ENCODE measurements at places on chromosomes 2 and 18. TPM values are rescaled to one million over a fixed set of nuclear protein-coding genes. Genes with fewer than 3 reads are reported as not detected.

Gene HOXD1
- not detected for total RNA-seq

GRCh38 chr2:3965953-3966352 is 262.6 kb downstream of the DCDC2C start:
- H3K4me3 ChIP-seq = no peak overlapping the region
- no peaks in the 10 kb centered on the region for H3K27me3 ChIP-seq
- H3K27ac ChIP-seq = no peak overlapping the region
- DNase-seq = no peak

GRCh38 chr18:72601481-72601880 is 57.3 kb upstream of the CBLN2 start:
- no peak overlapping the region for H3K27ac ChIP-seq
- H3K4me3 ChIP-seq = no peak overlapping the region
- DNase-seq = no peak
- no peaks in the 10 kb centered on the region for H3K27me3 ChIP-seq
- H3K4me1 ChIP-seq = no peaks in the 10 kb centered on the region

Gene TNFAIP6
- not detected for total RNA-seq

- no peaks in the 10 kb centered on the region for H3K36me3 ChIP-seq
- H3K4me3 ChIP-seq = no peak overlapping the region
- H3K27me3 ChIP-seq = no peaks in the 10 kb centered on the region
- no peak for DNase-seq
- no peak overlapping the region for H3K27ac ChIP-seq
These were observed 13.1 kb downstream of the ASPRV1 start for GRCh38 chr2:69948032-69948962.

GRCh38 chr2:42082016-42082415 is 34.2 kb downstream of the PKDCC start:
- no peaks in the 10 kb centered on the region for H3K27me3 ChIP-seq
- H3K27ac ChIP-seq = no peak overlapping the region
- no peak overlapping the region for H3K4me3 ChIP-seq
- no peaks in the 10 kb centered on the region for H3K36me3 ChIP-seq
- H3K4me1 ChIP-seq = peaks cover 7% of the 10 kb centered on the region
- DNase-seq = no peak

Gene AGXT
- total RNA-seq = not detected

GRCh38 chr18:64806232-64806631 is 657.3 kb upstream of the LINC00305 start:
- no peak for DNase-seq
- no peak overlapping the region for H3K27ac ChIP-seq
- H3K27me3 ChIP-seq = no peaks in the 10 kb centered on the region

Gene ALLC
- total RNA-seq = not detected

Gene PLEKHH2
- 1.2 TPM for total RNA-seq

Gene BCL11A
- not detected for total RNA-seq

- H3K27ac ChIP-seq = no peak overlapping the region
- H3K4me3 ChIP-seq = no peak overlapping the region
- no peaks in the 10 kb centered on the region for H3K27me3 ChIP-seq
- no peak for DNase-seq
These were observed 107.1 kb upstream of the TCF4 start for GRCh38 chr18:55695091-55695490.

DNA sequence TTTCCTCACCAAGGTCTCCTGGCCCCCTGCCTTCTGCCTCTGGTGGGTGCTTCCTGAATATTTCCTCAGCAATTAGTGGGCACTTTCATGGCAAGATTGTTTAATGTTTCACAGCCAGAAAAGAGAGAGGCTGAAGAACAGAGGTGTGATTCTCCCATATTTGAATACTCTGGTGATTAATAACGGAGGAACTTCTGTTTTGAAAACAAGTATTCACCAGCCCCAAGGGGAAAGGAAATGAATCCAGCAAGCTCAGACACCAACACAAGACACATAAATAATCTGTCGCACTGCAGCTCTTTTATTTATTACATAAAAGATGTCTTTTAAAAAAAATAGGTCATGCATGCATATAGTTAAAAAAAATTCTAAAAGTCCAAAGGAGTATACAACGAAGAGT is 57.7 kb downstream of the MRPL35 start:
- no peaks in the 10 kb centered on the region for H3K36me3 ChIP-seq
- no peak for DNase-seq
- no peaks in the 10 kb centered on the region for H3K27me3 ChIP-seq
- no peak overlapping the region for H3K4me3 ChIP-seq

GRCh38 chr2:33484042-33484621 is 7.7 kb downstream of the RASGRP3 start:
- no peaks in the 10 kb centered on the region for H3K4me1 ChIP-seq
- no peaks in the 10 kb centered on the region for H3K27me3 ChIP-seq
- no peak overlapping the region for H3K4me3 ChIP-seq
- H3K27ac ChIP-seq = no peak overlapping the region
- no peaks in the 10 kb centered on the region for H3K36me3 ChIP-seq
- no peak for DNase-seq

DNA sequence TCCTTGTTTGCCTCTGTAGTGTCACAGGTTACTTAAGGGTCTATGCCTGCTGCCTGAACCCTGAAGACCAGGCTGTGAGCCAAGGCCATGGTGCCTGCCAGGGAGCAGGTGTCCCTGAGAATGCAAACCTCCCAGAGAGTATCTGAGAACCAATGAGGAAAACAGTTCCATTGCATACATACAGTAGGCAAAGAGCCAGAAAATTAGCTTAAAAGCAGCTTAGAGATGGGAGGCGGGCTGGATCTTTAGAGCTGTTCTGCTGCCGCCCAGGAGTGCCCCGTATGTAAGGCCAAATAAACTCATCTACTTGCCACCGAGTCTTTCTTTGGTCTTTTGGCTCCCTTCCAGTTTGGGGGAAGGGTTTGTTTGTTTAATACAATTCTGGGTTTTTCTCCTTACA is 327.9 kb downstream of the CLIP4 start:
- no peak overlapping the region for H3K27ac ChIP-seq
- no peaks in the 10 kb centered on the region for H3K4me1 ChIP-seq
- no peak overlapping the region for H3K4me3 ChIP-seq
- no peaks in the 10 kb centered on the region for H3K27me3 ChIP-seq
- no peaks in the 10 kb centered on the region for H3K36me3 ChIP-seq

DNA sequence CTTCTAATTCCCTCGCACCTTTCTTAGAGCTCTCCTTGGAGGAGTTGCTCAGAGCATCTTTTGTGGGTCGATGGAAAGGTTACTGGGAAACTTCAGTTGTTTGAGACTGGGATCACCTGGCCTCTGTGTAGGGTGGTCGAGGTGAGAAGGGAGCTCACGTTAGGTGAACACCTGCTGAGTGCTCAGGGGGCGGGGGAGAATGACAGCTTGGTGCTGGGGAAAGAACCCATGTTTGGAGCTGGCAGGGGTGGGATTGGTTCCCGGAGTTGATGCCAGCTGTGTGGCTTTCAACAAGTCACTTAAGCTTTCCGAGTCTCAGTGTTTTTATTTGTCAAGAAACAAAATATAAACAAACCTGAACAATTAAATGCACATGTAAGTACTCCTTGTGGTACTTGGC is 122.3 kb downstream of the GLI2 start:
- H3K4me1 ChIP-seq = no peaks in the 10 kb centered on the region
- no peak overlapping the region for H3K4me3 ChIP-seq
- H3K27ac ChIP-seq = no peak overlapping the region
- no peaks in the 10 kb centered on the region for H3K27me3 ChIP-seq
- H3K36me3 ChIP-seq = no peaks in the 10 kb centered on the region

Gene RFX8
- 1.3 TPM for total RNA-seq

GRCh38 chr18:75168619-75169018 is 40.3 kb downstream of the PTGR3 start:
- no peak for DNase-seq
- H3K27ac ChIP-seq = no peak overlapping the region
- H3K4me3 ChIP-seq = no peak overlapping the region
- H3K36me3 ChIP-seq = no peaks in the 10 kb centered on the region

DNA sequence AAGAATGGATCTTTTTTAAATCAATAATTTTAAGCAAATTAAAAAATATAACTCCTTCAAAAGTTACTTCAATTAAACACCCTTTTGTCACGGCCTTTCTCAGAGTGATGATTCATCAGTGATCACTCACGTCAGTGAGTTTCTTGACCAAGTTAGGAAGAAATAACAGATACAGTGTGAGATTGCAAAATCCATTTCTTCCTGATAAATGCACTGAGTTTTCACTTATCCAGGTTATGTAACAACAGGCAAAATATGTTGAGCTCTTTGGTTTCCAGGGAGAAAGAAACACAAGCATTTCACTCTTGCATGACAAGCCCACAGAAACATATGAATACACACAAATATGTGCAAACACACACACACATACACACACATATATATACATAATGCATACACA is 195.9 kb upstream of the CYRIA start:
- H3K4me1 ChIP-seq = no peaks in the 10 kb centered on the region
- H3K27ac ChIP-seq = no peak overlapping the region
- H3K36me3 ChIP-seq = no peaks in the 10 kb centered on the region
- no peaks in the 10 kb centered on the region for H3K27me3 ChIP-seq
- H3K4me3 ChIP-seq = no peak overlapping the region
- DNase-seq = no peak

GRCh38 chr2:51807229-51807628 is 775.3 kb upstream of the NRXN1 start:
- no peak overlapping the region for H3K27ac ChIP-seq
- DNase-seq = no peak
- no peaks in the 10 kb centered on the region for H3K4me1 ChIP-seq
- no peaks in the 10 kb centered on the region for H3K36me3 ChIP-seq

DNA sequence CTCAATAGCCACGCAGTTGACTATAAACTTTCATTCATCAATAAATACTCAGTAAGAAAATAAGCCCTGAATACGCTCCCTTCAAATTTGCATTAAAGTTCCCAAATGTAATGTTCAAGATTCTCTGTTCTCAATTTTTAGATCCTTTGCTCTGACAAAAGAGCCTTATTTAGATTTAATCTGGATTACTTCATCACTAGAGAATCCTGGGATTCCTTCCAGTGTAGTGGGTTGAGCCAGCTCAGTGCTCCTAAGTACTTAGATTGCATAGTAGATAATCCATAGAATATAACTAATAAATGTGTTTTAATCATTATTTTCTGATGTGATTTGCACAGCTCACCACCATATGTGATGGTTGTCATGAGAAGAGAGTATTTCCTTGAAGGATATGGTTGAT is 1286.2 kb downstream of the SUCLG1 start:
- no peaks in the 10 kb centered on the region for H3K36me3 ChIP-seq
- no peaks in the 10 kb centered on the region for H3K4me1 ChIP-seq
- H3K4me3 ChIP-seq = no peak overlapping the region
- no peaks in the 10 kb centered on the region for H3K27me3 ChIP-seq

DNA sequence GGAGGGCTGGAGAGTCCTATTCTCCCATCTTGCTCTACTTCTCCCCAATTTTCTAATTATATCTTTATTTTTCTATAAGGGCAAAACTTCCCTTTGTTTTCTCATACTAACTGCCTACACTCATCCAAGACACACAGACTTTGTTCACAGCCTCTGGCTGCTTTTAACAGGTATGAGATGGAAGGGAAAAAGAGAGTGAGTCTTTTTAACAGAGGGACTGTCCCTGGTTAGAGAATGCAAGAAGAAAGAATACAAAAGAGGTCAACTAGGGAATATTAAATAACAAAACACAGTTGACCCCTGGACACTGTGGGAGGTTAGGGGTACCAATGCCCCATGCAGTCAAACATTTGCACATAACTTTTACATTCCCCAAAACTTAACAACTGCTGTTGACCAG is 41.8 kb downstream of the SP100 start:
- H3K4me1 ChIP-seq = peaks cover 36% of the 10 kb centered on the region
- DNase-seq = no peak
- no peaks in the 10 kb centered on the region for H3K27me3 ChIP-seq
